ENCODE measurements at places on chromosomes 16 and 17. TPM values are rescaled to one million over a fixed set of nuclear protein-coding genes. Genes with fewer than 3 reads are reported as not detected.

Gene CLEC3A
- total RNA-seq, result not detected

Gene GAST
- not detected for total RNA-seq

Gene TP53TG3C
- not detected for total RNA-seq

Gene KRT32
- not detected for total RNA-seq

Gene SDR42E2
- under 0.01 TPM for total RNA-seq

Gene PGAP3
- total RNA-seq, result 14.1 TPM

Gene FLII
- total RNA-seq, result 198 TPM

Gene ZP2
- not detected for total RNA-seq

Gene SLC38A7
- total RNA-seq, result 18.3 TPM

Gene ACAP1
- total RNA-seq, result not detected

Gene QRICH2
- total RNA-seq, result 1.4 TPM

Gene NETO2
- 6.6 TPM for total RNA-seq

Gene ERBB2
- 38.3 TPM for total RNA-seq

Gene STH
- not detected for total RNA-seq

Gene CDH8
- total RNA-seq, result not detected

Gene HEATR9
- not detected for total RNA-seq

Gene GNGT2
- total RNA-seq, result not detected

Gene PDE6G
- total RNA-seq, result not detected

Gene USP43
- total RNA-seq, result not detected

Gene AXIN2
- 11.7 TPM for total RNA-seq

Gene ZNF750
- not detected for total RNA-seq

Gene RGS11
- total RNA-seq, result 5.2 TPM

Gene MT1F
- not detected for total RNA-seq

Data from cardiac atrium fibroblast (primary cell).